Small intestine (tissue), 16 donors: ENCODE measurements at places on chromosomes 13 and 19.

DNA sequence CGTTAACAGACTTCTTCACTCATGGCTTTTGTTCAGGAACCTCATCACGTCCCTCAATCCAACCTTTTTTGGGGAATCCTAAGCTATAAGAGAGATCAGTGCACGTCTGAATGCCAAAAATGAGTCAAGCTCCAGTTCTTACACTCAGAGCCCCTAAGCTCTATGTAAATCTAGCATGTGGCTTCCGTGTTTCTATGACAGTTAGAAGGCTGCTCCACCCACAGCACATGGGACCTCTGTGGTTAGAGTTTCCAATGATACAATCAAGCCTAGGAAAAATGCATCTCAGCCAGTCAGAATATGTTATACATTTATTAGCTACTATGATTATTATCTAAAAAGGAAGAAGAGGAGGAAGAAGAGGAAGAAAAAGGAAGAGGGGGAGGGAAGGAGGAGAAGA lies 135.9 kb downstream of the ENOX1 start:
- DNase-seq, result no peak

DNA sequence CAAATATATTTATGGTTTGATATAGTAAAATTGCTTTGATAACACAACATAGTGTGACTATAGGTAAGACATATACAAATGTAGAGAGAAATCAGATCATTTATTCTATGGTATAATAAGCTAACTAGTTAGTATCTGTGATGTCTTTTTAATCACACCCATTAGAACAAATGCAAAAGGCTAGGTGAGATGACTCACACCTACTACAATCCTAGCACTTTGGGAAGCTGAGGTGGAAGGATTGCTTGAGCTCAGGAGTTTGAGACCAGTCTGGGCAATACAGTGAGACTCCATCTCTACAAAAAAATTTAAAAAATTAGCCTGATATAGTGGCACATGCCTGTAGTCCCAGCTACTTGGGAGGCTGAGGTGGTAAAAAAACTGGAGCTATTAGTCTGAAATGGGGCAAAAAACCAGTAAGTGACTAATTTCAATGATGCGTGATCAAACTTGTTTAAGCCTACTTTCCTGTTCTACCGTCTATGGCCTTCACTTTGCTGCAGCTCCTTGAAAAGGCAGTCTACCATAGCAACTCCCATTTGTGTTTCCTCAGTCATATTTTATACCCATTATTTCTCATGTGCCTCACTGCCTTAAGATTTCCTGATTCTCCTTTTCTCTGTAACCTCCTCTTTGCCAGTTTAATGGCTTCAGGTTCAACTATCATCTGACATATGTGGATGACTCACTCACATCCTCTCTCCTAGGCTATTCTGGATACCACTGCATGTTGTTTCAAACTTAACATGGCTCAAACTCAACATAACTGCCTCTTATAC lies 12.5 kb downstream of the ALG5 start:
- DNase-seq, result no peak

- peak; percentile 5 for DNase-seq
These were observed 216.6 kb upstream of the SLC10A2 start for GRCh38 chr13:103282571-103283450.

GRCh38 chr19:4310247-4311121 lies 6.1 kb downstream of the FSD1 start:
- peak; percentile 35 for DNase-seq

GRCh38 chr19:46482631-46483030 lies 11.3 kb upstream of the PNMA8A start:
- DNase-seq, result no peak

- DNase-seq, result peak; percentile 8
These were observed 529.3 kb downstream of the IRS2 start for GRCh38 chr13:109256866-109257760.

- DNase-seq, result no peak
These were observed 18.5 kb upstream of the ZNF331 start for GRCh38 chr19:53519446-53519845.

GRCh38 chr19:51009061-51009891 lies 7.9 kb upstream of the KLK8 start:
- no peak for DNase-seq

- DNase-seq, result no peak
These were observed 222.4 kb downstream of the OLFM4 start for GRCh38 chr13:53250977-53251376.

DNA sequence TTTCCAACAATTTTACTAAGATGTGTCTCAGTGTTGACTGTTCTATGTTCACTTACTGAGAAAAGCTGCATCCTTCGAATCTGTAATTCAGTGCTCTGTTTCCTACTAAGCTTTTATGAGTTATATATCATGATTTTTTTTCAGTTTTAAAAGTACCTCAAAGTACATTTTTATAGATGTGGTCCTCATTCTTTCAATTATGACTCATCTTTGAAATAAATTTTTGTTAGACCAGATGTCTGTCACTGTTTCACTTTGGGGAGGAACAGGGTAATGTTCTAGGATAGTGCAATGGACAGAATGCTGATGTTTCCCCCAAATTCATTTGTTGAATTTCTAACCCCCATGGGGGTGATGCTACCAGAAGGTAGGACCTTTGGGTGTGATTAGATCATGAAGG lies 74.8 kb downstream of the NALCN start:
- DNase-seq, result no peak

DNA sequence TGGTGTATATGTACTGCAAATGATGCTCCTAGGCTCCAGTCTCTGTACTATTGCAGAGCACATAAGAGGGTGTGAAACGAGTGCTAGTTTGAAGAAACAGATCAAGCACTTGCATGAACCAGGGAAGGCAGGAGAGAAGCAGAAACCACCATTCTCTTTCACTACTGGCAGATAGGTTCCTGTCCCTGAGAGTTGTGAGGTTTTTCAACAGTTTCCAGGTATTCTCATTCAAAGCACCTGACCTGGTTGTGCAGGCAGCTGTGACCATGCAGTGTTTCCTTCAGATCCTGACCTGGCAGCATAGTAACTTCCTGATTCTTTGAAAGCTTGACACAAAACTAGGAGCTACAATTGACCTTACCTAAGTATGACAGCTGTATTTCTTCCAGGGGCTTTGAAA lies 164.9 kb downstream of the UFM1 start:
- no peak for DNase-seq

GRCh38 chr19:45560686-45561085 lies 23.9 kb downstream of the OPA3 start:
- no peak for DNase-seq

GRCh38 chr19:41088151-41088550 lies at the start of gene CYP2A13:
CYP2A13 (plus strand) TSS chr19:41088451; CDS start chr19:41088472, 21 bp downstream.
- no peak for DNase-seq

DNA sequence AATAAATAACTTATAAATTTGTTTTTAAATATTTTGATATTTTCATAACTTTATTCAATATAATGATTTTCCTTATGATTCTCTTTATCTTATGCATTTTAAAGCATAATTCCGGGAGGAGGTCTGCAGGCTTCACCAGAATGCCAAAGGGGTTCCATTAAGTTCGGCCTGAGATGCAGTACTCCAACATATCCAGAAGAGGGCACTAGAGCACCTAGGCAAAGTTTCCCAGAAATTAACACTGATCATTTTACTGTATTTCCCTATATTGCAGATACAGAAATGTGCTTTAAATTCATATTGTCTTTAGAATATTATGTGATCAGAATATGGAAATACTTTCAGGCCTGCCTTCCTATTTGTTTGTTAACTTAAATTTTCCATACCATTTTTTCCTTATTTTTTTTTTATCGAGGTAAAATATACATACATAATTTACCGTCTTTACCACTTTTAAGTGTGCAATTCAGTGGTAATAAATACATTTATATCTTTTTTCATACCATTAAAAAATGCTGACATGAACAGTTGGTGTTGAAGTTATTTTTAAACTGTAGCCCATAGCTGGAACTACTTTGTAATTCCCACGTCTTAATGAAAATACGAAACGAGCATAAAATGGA lies 58.9 kb upstream of the TM9SF2 start:
- DNase-seq, result peak; percentile 55

GRCh38 chr19:43554317-43554895 lies 20.9 kb downstream of the XRCC1 start:
- no peak for DNase-seq

DNA sequence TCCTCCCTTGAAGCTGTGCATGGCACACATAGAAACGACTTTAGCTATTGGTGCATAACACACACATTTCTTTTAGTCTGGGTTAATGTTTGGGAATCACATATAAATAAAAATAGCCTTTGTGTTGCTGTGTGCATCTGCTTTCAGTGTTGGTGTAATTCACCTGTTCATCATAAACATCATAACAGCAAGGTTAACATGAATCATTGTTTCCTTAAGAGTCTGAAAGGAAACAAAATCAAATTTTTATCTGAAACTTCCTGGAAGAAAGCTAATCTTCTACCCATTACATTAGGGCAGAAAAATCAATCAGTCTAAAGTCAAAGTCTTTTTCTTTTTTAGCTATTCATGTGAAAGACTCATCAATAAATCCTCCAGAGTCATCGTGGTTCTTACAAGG lies 35.0 kb upstream of the TNFSF11 start:
- DNase-seq, result no peak

DNA sequence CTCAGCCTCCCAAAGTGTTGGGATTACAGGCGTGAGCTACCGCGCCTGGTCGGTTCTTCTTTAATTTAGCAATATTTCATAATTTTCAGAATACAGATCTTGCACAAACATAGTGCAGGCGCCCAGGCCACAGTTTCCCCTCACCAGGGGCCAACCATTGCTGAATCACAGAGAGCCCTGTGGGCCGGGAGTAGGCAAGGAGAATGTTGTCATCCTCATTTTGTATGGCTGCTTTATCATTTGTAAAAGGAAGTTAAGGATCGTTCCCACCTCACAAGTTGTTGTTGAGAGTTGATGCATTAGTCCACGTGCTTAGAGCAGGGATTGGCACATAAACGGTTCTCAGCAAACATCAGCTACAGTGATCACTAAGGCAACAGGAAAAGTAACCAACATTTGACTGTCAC lies 30.2 kb downstream of the MEIS3 start:
- DNase-seq, result no peak

DNA sequence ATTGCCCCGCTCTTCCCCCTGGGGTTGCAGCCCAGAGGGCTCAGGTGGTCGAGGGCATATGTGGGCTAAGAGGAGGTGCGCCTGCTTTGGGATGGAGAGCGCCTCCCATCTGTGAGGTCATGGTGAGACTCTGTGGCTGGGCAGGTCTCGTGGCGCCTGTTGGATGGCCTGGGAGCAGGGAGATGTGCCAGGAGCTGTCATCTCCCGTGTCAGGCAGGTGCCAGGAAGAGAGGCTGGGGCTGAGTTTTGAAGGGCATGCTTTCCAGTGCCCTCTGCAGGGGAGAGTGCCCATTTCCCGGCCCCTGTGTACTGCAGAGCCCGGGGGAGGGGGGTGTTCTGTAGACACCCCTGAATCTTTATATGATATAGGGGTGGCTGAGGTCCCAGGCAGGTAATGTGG lies 2.8 kb downstream of the WTIP start:
- no peak for DNase-seq

GRCh38 chr13:101829484-101829883 lies 377.0 kb downstream of the ITGBL1 start:
- no peak for DNase-seq

GRCh38 chr19:45917421-45918091 lies 3.0 kb upstream of the NANOS2 start:
- DNase-seq, result no peak

GRCh38 chr13:41107104-41107571 lies 25.5 kb downstream of the KBTBD6 start:
- DNase-seq, result no peak

DNA sequence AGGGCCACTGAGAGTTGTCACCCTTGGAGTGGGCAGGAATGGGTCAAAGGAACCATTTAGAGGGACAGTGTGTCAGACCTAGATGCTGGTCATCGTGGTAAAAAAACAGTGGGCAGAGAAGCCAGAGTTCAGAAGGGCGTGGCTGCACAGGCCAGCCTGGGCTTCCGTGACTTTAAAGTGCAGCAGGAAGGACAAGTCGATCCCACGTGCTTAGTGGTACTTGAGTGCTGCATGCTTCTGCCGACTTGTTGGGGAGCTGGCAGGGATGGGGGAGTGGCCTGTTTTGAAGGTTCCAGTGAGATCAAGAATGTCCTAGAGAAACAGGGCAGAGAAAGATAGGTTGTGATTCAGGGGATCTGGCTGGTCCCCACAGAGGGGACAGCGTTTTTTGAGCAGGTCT lies 17.0 kb downstream of the LYL1 start:
- DNase-seq, result no peak

DNA sequence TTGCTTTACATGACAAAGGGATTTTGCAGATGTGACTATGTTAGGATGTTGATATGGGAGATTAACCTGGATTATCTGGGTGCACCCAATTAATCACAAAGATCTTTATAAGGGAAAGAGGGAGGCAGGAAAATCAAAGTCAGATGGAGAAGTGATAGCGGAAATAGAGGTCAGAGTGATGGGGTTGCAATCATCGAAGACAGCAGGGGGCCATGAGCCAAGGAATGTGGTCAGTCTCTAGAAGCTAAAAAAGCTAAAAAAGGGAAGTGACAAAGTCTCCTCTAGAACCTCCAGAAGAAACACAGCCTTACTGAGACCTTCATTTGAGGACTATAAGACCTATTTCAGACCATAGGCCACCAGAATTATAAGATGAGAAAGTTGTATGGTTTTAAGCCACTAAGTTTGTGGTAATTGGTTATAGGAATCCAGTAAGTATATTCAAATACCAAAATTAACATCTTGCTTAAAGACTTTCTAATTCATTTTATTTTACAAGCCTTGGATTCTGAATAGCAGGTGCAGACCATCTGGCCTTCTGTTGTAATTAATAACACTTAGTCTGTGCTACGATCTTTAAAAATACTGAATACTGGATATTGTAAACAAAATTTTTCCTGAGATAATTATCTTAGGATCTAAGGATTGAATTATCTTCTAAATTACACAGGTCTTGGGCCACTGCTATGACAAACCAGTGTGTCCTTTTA lies 493.4 kb upstream of the PCDH20 start:
- no peak for DNase-seq

DNA sequence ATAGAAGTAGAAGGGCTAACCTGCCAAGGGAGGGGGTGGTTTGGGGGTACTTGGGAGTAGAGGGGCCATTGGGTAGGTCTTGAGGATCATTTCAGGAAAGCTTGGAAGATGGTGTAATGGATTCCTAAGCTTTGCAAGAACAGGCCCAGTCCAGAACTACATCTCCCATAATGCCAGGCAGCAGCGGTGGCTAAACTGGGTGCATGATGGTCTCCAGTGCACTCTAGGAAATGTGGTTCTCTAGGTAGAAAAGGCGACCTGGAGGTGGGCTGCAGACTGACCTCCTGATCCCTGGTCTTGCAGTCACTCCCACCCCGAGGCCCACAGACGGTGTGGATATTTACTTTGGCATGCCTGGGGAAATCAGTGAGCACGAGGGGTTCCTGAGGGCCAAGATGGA lies 3.8 kb downstream of the APLP1 start:
- DNase-seq, result no peak

- DNase-seq, result no peak
These were observed 6.0 kb downstream of the PNMA8B start for GRCh38 chr19:46489445-46490272.

- no peak for DNase-seq
These were observed 277.6 kb downstream of the SLITRK6 start for GRCh38 chr13:85521657-85522056.

- DNase-seq, result no peak
These were observed 564 bp downstream of the HS6ST3 start for GRCh38 chr13:96090240-96091101.

GRCh38 chr19:31548941-31549340 lies 199.7 kb upstream of the TSHZ3 start:
- DNase-seq, result no peak

GRCh38 chr19:2495130-2495641 lies 19.3 kb downstream of the GADD45B start:
- peak; percentile 60 for DNase-seq

GRCh38 chr13:38684714-38685113 lies 2.2 kb upstream of the FREM2 start:
- peak; percentile 28 for DNase-seq
